ENCODE measurements at places on chromosomes 3 and 15.

GRCh38 chr3:115359536-115359935 is 212.4 kb upstream of the ZBTB20 start:
- peak; percentile 36 for DNase-seq

GRCh38 chr15:69941706-69942495 is 155.8 kb downstream of the TLE3 start:
- no peak for DNase-seq

DNA sequence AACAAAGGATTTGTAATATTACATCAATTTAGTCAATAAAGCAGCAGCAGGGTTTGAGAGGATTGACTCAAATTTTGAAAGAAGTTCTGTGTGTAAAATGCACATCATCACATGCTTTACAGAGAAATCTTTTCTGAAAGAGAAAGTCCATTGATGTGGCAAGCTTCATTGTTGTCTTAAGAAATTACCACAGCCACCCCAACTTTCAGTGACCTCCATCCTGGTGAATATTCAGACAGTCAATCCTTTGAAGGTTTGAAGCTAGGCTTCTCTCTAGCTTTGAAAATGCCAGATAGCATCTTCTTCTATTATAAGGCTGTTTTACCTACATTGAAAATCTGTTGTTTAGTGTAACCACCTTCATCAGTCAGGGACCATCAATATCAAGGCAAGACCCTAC is 51.8 kb upstream of the SETMAR start:
- no peak for DNase-seq

DNA sequence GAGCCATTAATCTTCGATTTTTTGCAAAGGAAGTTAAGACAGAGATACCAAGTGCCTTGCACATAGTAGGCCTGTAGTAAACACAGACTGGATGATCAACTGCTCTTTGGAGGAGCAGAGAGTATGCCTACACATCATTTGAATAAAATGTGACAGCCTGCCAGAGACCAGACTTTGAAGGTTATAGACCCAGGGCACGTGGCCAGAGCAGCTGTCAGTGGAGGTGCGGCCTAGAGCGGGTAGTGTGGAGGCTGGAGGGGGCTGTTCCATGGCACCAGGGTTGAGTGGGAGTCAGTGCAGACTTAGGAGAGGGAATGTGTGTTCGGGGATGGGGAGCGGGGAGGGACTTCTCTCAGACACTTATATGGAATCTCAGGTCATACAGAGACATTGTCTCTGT is 80.8 kb downstream of the SMAD3 start:
- peak; percentile 78 for DNase-seq

DNA sequence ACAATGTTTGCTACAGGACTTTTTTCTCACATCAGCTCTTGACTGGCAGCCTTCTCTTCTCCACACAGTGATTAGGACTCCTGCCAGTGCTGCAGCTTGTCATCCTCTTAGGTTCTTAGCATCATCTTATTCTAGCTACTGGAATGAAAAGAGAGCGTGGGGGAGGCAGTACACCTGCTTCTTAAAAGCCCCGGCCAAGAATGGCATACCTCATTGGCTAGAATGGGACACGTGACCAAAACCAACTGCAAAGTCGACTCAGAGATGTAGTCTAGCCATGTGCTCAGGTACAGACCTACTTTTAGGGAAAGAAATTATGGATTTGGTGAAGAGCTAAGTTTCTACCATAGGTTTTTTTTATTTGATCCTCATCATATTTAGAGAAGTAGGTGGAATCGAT is 44.1 kb downstream of the RARB start:
- no peak for DNase-seq

- DNase-seq = no peak
Measured at GRCh38 chr3:126401611-126402160, 7.0 kb downstream of the CFAP100 start.

DNA sequence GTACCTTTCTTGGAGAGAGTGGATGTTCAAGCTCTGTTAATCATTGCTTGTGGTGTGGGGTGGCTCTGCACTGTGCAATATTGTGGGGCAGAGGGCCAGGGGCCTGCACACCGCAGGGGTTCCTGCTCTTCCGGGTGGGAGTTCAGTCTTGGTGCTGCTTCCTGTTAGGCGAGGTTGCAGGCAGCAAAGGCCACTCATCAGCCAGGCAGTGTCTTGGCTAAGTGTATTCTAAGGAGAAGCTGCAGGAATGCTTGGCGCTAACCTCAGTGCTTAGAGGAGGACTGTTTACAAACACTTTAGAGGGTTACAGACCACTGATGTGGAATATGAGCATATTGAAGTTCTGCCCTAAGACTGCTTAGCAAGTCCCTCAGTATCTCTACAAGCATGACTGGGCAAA is 81.7 kb downstream of the CEP63 start:
- no peak for DNase-seq

- DNase-seq = peak; percentile 17
Measured at GRCh38 chr3:150314248-150315004, 93.7 kb upstream of the TSC22D2 start.

GRCh38 chr3:10521772-10522441 is 16.5 kb upstream of the ATP2B2 start:
- DNase-seq = no peak

- no peak for DNase-seq
Measured at GRCh38 chr15:83992324-83993031, 243.1 kb upstream of the GOLGA6L4 start.

DNA sequence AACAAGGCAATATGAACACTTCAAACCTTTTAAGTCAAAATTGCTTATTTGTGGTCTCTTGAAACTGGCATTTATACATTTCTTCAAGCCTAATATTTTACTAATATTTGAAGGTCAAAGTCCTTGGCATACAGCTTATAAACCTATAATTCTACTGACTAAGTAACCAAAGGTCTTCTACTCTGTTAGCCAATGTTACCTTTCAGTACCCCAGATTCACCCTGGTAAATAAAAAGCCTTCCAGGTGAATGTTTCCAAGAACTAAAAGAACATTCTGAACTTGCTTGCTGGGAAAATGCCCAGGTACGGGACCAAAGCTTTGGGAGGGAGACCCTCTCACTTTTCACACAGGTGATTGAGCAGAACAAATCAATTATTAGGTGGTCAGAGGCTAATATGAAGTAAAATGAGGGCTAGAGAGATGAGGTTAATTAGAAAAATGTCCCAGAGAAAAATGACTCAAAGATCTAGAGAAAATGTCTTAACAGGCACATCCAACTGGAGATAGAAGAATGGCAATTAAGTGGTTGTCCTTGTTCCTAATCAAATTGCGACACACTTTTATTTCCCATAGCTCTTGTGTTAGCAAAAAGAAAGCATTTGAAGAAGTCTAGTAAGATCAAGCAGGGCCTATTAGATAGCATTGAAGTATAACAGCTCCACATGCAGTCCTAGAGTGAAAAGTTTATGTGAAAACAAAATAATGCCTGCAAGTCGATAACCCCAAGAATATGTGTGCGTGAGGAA is 232.0 kb downstream of the FOXP1 start:
- no peak for DNase-seq

- DNase-seq = no peak
Measured at GRCh38 chr15:80252121-80252518, at the start of gene CTXND1. Gene CTXND1, minus strand, starts transcription at chr15:80252213. Its CDS starts 50,264 bp downstream, at chr15:80201949.

- DNase-seq = peak; percentile 83
Measured at GRCh38 chr3:120908030-120908794, at the start of gene STXBP5L. Gene STXBP5L, plus strand, starts transcription at chr3:120908205. Its CDS starts 1,374 bp downstream, at chr3:120909579.

DNA sequence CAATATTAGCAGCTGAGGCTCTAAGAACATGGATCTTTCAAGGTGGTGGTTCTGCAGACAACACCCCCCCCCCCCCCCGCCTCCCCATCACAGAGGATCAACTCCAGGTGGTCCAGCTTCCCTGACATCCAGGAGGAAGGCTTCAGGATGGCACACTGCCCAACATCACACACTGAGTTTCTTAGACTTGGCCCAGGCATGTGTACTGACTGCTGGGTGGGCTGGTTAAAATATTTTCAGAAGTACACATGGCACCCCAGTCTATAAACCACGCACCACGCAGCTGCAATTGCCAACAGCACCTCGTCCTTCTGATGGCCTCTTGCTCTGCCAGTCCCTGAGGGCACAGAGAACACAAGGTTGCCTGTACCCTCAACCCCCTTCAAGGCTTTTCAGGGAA is 22.1 kb downstream of the SRPRB start:
- DNase-seq = no peak

DNA sequence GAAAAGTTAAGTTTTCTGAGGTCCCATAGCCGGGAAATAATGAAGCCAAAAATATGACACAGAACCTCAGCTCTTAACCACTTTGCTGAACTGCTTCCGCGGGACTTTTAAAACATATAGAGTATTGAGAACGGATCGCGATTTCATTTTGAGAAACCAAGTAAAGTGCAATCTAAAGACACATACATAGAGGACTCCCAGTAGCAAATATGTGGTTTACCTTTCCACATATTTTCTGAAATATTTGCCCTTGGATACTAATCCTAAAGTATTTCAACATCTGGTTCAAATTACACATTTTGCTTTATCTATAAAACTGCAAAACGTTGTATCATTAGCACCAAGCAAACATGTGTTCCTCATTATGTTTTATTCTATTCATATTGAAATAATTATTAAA is 776.5 kb downstream of the ROBO2 start:
- no peak for DNase-seq

GRCh38 chr15:70198441-70199123 is 100.9 kb upstream of the TLE3 start:
- DNase-seq = no peak

GRCh38 chr3:40465456-40465855 is 8.3 kb downstream of the RPL14 start:
- no peak for DNase-seq

DNA sequence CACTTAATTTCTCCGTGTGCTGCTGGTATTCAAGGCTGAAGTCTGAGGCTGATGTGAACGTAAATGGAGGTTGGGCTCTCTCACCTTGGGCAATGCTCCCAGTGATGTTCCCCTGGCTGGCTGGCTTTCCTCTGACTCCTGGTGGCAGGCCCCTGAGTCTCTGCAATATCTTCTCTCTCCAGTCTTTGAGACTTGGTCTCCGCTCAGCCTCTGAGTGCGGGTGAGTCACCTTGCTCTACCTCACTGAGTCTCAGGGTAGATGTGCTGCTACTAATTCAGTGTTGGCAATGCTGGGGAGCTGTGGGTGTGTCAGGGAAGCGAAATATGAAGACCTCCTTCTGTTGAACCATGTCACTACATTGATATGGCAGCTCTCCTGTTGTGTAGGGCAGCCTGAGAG is 31.3 kb upstream of the TRIM59 start:
- DNase-seq = no peak

- no peak for DNase-seq
Measured at GRCh38 chr15:78340231-78341056, at the start of gene CRABP1. Gene CRABP1, plus strand, starts transcription at chr15:78340353. Its CDS starts 76 bp downstream, at chr15:78340429.

DNA sequence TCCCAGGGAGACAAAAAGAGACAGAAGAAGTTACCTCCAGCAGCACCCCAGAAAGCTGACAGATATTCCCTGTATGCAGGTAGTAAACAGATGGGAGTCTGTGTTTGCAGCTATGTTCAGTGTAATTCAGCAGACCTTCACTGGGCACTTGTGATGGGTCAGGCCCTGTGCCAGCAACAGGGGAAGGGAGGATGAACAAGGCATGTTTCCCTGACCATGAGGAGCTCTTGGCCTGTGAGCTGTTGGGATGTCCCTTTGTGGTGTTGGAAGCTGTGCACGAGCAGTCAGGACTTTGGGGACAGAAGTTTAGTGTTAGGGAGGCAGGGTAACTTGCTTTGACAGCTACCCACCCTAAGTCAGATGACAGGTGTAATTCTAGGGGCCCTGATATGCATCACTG is 106.0 kb upstream of the TRIM42 start:
- no peak for DNase-seq

- DNase-seq = no peak
Measured at GRCh38 chr15:64807751-64808222, 17.7 kb downstream of the PIF1 start.

DNA sequence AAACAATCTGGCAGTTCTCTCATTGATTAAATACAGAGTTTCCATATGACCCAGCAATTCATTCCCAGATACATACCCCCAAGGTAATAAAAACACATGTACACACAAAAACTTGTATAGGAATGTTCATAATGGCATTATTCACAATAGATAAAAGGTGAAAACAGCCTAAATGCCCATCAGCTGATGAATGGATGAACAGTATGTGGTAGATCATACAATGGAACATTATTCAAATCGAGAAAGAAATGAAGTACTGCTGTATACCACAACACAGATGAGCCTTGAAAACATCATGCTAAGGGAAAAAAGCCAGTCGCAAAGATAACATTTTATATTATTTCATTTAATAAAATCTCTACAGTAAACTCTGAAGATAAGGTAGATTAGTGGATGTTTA is 71.2 kb downstream of the SLTM start:
- DNase-seq = no peak

DNA sequence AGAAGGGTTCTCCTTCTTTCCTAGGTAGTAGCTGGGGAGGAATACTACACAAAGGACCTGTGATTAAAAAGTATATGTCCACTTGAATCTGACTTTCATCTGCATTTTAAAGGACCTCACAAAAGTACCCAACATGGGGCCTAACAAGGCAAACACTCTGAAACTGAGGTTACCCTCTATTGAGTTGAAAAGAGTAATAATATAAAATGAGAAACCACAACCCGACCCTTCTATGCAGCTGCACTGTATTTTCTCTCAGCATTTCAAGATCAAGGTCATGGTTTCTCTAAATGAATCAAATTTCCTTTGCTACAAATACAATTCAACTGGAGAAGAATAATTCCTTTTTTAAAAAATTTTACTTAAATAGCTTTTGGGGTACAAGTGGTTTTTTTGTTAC is 106.3 kb downstream of the DMXL2 start:
- DNase-seq = no peak

DNA sequence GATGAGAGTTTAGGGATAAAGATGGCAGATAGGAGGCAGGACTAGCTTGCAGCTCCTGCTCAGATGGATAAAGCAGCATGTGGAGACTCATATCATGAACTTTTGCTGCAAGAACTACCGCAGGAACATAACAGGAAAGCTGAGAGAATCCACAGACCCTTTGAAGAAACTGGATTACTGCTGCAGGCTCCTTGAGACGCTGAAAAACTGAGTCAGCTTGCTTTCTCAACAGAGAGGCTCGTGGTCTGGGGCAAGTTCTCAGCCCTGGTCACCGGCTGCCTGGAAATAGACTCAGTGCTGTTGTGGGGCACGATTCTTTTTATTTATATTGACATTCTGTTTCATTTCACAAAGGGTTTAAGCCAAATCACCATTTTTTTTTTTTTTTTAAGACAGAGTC is 28.8 kb upstream of the TRIM59 start:
- DNase-seq = no peak

- DNase-seq = no peak
Measured at GRCh38 chr3:152786977-152787681, 47.8 kb upstream of the P2RY1 start.

GRCh38 chr3:45064512-45065372 is 38.6 kb downstream of the CLEC3B start:
- DNase-seq = peak; percentile 81

- DNase-seq = peak; percentile 69
Measured at GRCh38 chr15:34621675-34622074, 38.2 kb upstream of the GOLGA8B start.

GRCh38 chr3:196145468-196146262 is 63.8 kb upstream of the TFRC start:
- DNase-seq = no peak

- no peak for DNase-seq
Measured at GRCh38 chr3:156609546-156609945, 54.6 kb upstream of the SSR3 start.

GRCh38 chr3:149224736-149225594 is 3.3 kb upstream of the CP start:
- DNase-seq = peak; percentile 89

GRCh38 chr3:103499132-103499900 is 1064.5 kb downstream of the ZPLD1 start:
- no peak for DNase-seq

All from endothelial cell of umbilical vein (primary cell).